ENCODE measurements at places on chromosomes 6 and 20. TPM values are rescaled to one million over a fixed set of nuclear protein-coding genes. Genes with fewer than 3 reads are reported as not detected.

GRCh38 chr6:80543598-80544222 lies 437.2 kb downstream of the BCKDHB start:
- H3K36me3 ChIP-seq = no peaks in the 10 kb centered on the region
- H3K27me3 ChIP-seq = no peaks in the 10 kb centered on the region
- no peak overlapping the region for H3K4me3 ChIP-seq
- H3K27ac ChIP-seq = no peak overlapping the region
- no peak for DNase-seq
- H3K4me1 ChIP-seq = no peaks in the 10 kb centered on the region

The CDH4 gene
- 1.3 TPM for total RNA-seq

GRCh38 chr6:3053231-3053508 lies 15.1 kb upstream of the RIPK1 start:
- peaks cover 25% of the 10 kb centered on the region for H3K4me1 ChIP-seq
- H3K4me3 ChIP-seq = peak overlapping the region; percentile 50
- peak overlapping the region; percentile 63 for H3K27ac ChIP-seq
- no peaks in the 10 kb centered on the region for H3K27me3 ChIP-seq

The TMEM30A gene
- total RNA-seq = 88.0 TPM

All from esophagus muscularis mucosa (tissue), 4 donors.